ENCODE measurements at places on chromosomes 11 and 22. TPM values are rescaled to one million over a fixed set of nuclear protein-coding genes. Genes with fewer than 3 reads are reported as not detected.

The CTSF gene
- total RNA-seq, result 0.60 TPM

DNA sequence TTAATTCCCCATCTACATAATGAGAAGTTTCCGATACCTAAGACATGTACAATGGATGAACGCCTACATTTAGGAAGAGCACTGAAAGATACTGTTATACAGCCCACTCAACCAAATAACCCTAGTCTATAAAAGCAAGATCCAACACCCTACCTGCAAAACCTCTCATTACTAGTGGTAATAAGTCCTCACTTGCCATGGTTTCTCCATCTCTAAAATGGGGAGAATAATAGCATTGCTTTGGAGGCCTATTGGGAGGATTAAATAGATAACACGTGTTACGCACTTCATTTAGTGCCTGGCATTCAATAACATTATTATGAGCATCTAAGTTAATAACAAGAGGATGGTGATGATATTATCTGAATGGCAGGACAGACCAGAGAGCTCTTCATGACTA is 16.9 kb downstream of the LGR4 start:
- no peak for DNase-seq

DNA sequence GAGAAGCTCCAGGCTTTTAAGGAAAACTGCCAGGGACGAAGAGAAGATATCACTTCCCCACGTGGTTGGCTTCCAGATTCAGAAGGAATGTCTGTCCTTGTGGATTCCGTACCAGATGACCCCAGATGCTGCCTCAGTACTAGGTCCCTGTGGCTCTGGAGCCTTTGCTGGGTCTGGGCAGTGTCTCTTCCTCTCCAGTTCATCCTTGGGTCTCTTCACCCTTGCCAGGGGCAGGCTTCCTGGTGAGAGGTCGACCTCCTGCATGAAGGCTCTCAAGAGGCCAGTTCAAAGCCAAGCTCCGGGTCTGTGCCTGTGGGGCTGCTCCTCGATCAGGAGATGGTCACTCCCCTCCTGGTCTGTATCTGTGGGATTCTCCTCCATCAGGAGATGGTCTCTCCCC is 74.7 kb upstream of the B3GAT1 start:
- DNase-seq, result no peak

DNA sequence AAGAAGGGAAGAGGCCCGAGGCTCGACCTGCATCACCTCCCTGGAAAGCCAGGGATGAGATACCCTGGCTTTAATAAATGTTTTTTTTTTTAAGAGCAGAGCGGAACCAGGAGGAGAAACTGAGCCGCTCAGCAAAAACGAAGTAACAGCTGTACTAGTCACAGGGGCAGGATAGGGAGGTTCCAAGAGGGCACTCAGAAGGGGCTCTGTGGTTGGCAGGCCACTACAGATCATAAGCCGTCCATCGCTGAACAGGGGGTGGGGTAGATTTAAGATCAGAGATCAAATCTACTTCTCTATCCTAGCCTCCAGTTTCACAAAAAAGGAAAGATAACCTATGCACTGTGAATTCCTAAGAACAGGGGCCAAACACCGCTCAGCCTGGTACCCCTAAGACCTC is 625 bp downstream of the EIF3D start:
- DNase-seq, result peak; percentile 29

GRCh38 chr11:74877132-74877531 is 71.8 kb downstream of the XRRA1 start:
- DNase-seq, result no peak

Measured in hepatocyte (in vitro differentiated cells).